ENCODE measurements at places on chromosomes 3 and 15.

GRCh38 chr3:101940521-101941317, 91.4 kb downstream of the NFKBIZ start:
- no peak for DNase-seq

DNA sequence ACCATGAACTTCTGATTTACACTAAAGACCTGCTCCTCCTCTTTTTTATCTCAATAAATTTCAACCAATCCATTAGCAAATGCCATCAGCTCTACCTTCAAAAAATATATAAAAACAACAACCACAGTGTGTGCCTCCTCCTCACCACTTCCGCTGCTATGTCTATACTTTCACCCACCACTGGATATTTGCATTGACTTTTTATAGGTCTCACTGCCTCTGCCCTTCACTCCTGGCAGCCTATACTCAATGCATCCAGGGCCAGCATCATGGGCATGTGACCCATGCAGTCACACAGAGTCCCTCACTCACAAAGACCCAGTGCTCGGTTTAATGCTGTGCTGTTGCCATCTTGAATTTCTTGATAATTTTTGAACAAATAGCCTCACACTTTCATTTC, 53.5 kb upstream of the CCDC54 start:
- DNase-seq = no peak

GRCh38 chr3:29453284-29454001, 172.6 kb downstream of the RBMS3 start:
- DNase-seq = no peak

DNA sequence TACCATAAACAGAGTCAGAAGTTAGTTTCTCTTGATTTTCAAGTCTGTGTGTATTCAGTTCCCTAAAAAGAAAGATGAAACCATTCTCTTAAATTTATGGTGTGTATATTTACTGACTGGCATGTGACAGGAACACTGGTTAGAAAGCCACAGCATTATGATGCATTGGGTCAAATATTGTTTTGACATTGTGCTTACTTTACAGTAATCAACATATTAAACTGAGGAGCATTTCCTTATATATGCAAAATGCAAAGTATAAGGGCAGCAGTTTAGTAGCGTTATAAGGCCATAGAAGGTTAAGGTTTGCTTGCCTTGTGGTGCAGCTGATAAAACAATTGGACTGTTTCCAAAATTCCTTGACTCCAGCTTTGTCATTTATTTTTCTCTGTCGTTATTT, 72.9 kb downstream of the EPHA3 start:
- no peak for DNase-seq

- no peak for DNase-seq
These were observed 30.3 kb upstream of the SETD2 start for GRCh38 chr3:47193871-47194859.

DNA sequence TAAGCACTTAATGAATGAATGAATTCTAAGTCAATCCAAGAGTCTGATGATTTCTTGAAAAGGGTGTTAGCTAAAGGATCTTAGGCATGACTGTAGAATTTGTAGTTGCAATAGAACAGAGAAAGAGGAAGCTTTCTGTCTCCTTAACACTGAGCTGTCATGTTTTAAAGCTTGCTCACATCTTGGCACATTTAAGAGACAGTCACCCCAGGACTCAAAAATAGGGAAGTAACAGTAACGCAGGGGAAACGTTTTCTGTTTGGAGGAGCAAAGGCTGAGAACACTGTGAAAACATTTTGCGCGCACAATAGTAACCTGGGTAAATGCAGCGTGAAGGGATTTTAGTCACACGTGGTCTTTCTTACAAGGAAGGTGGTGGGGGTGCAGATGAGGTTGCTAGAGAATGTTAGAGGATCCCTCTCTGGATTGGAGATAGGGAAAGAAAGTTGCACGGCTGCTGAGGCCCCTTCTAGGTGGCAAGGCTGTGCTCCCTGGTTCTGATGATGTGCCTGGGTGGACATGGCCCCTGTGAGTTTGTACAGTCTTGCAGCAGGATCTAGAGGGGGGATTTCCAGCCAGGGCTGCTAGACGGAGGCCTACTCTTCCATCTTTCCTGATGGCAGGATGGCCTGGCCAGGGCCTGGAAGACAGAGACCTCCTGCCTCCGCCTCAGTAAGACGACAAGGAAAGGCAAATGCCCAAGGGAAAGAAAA, 12.0 kb downstream of the STARD5 start:
- DNase-seq = no peak

- peak; percentile 27 for DNase-seq
These were observed 33.1 kb downstream of the RAB11A start for GRCh38 chr15:65902373-65902772.

- DNase-seq = no peak
These were observed 28.7 kb downstream of the TLE3 start for GRCh38 chr15:70068783-70069565.

GRCh38 chr15:63374686-63375520, 6.7 kb downstream of the CA12 start:
- no peak for DNase-seq

DNA sequence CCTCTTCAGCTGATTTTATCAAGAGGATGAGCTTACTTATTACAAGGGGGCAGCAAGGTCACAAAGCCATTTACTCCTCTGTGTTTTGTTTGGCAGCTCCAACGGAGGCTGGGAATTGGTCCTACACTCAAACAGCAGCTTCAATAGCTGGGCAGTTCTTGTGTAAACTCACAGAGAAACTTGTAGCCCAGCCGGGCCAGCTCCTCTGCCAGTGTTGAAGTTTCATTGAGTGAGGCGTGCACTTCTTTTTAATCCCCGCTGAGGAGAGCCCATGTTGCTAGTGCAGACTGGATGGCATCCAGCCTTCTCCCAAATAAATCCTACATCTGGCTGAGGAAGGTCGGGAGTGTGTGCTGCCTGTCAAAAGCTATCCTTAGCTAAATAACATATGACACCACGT, 59.5 kb downstream of the BFSP2 start:
- DNase-seq = no peak

DNA sequence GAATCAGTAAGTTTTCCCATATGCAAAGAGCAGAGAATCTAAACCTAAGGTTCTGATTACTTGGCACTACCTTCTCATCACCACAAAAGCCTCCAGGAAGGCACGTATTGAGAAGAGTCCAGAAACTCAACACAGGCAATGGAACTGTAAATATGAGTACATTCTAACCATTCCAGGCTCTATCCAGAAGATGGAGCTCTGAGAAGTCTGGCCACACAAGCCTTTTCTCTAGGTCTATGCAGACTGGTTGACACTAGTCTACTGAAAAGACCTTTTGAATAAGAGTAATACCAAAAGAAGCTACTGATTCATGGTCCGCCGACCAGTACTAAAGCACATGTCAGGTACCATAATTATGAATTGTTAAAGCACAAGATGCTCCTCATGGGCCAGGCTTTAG, 12.2 kb upstream of the NCKIPSD start:
- no peak for DNase-seq

- no peak for DNase-seq
These were observed 215.5 kb downstream of the NR1D2 start for GRCh38 chr3:24160424-24161095.

- DNase-seq = no peak
These were observed 37.2 kb upstream of the CA12 start for GRCh38 chr15:63418811-63419210.

DNA sequence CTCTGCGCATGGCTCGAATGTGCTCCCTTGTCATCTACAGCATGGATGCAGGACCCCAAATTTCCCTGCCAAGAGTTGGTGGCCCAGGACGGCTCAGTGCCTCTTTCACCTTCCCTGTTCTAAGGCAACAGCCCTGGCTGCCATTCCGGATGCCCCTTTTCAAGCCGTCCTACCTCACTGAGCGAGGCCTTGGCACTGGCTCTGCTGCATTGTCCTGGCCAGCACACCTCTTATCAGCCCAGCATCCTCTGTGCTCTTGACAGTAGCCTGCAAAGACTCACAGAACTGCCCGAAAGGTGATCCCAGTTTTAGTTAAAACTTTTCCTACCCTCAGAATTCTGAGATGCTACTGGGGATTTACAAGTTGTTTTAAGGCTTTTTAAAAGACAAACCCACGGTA, 122.0 kb downstream of the MECOM start:
- no peak for DNase-seq

- no peak for DNase-seq
These were observed 19.7 kb upstream of the MFGE8 start for GRCh38 chr15:88932875-88933330.

DNA sequence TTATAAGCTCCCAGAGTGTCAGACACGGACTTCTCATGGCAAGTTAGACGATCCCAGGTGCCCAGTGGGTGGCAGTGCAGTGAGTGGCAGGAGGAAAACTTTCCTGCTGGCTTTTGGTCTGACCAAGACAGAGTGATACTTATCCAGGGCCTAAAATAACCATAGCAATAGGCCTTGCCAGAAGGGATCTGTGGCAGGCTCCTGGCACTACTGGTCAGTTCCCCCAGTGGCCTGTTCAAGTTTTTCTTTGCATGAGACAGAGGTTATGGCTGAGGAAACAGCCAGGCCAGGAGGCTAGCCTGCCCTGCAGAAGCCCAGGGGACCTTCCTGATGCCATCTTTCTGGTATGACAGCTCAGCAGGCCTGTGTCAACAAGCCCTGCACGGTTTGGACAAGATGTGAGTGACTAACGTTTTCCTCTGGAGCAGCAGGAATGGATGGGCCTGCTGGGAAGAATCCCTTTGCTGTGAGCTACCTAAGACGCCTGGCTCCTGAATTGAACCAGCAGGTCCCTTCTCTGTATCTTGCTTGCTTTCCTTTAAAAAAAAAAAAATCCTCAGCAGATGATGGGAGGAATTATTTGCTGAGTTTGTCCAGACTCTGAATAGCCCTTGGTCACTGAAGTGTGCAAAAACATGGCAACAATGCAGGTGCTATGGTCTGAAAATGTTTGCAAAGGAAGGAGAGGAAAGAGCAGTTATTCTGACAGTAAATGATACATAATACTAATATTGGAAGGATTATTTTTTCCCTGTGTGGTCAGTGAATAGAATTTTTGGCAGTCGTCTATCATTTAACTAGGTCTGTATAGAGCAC, 18.0 kb downstream of the SCG5 start:
- DNase-seq = no peak

DNA sequence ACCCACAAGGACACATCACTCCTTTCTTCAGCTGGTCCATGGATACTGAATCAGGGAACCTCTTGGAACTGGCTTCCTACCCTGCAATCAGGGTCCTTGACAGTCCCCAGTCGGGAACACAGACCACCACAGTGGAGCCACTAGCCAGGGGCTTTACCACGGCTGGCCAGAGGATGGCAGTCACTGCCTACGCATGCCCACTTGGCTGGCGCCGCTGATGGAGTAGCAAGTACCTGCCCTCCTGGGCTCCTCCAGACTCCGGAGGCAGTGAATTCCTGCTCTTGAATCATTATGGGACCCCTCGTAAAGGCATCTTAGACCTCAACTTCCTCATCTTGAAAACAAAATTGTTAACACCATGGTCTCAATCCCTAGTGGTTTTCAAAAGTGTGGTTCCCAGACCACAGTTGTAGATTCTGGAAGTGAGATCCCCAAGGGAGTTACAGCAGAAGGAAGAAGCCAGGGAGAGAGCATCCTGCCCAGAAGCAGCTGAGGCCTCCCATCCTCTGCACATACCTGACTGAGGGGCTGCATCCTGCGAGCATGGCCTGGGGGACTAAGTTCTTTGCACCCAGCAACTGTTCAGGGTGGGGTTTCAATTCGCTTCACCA, 9.1 kb upstream of the SKIC8 start:
- DNase-seq = peak; percentile 24

GRCh38 chr3:129481766-129482332, 41.8 kb downstream of the IFT122 start:
- peak; percentile 34 for DNase-seq

GRCh38 chr3:142019794-142020320, 129.5 kb downstream of the TFDP2 start:
- no peak for DNase-seq

- DNase-seq = no peak
These were observed 3.5 kb upstream of the EFCC1 start for GRCh38 chr3:128997486-128998133.

DNA sequence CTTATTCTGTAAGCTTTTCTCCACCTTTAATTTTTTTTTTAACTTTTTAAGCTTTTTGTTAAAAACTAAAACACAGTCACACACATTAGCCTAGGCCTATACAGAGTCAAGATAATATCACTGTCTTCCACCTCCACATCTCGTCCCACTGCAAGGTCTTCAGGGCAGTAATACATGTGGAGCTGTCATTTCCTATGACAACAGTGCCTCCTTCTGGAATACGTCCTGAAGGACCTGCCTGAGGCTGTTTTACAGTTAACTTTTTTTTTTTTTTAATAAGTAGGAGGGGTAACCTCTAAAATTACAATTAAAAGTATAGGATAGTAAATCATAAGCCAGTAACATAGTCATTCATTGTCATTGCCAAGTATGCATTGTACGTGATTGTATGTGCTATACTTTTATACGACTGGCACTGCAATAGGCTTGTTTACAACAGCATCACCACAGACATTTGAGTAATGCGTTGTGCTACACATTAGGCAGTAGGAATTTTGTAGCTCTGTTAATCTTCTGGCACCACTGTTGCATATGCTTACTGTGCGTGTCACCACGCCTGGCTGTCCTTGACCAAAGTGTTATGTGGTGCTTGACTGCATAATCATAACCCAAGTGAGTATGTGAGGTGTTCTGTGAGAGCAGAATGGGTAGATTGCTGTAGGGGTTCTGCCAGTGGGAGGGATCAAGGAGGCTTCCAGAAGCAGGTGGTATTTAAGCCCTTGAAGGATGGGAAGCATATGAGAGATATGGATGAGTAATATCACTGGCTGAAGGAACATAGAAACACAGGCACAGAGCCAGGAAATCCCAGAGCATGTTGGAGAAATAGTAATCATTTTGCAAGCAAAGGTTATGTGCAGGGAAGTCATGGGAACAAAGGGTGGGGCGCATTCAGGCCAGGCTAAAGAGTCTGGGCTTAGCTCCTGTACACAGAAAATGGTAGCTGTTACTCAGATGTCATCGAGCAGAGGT, 18.3 kb downstream of the FBXO22 start:
- DNase-seq = peak; percentile 43

DNA sequence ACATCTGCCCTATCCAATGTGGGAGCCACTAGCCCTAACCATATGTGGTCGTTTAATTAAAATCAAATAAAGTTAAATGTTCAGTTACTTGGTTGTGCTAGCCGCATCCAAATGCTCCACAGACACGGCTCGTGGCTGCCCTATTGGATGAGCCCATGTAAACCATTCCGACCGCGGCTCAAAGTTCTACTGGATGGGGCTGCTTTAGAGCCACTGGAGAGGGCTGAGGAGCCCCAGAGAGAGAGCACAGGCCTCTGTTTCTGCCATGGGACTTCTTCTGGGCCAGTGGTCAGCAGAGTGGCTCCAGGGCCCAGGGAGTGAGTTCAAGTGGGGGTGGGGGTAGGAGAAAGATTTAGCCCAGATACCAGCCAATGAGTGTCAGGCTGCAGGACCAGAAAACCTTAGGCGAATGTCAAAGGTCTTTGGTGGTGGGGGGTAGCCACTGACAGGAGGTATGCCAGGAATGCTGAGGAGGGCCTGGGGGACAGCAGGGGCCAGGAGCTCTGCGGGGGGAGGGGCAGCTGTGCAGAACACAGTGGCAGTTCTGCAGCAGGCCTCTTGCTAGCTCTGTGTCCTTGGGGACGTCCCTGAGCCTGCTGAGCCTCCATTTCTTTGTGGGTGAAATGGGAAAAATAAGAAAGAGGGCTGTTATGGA, 30.1 kb downstream of the SPSB4 start:
- DNase-seq = no peak

All from CD4-positive, alpha-beta T cell treated with Interleukin-2 at 100 ng/mL for 4 hours (primary cell).